ENCODE measurements at places on chromosomes 7 and 10. TPM values are rescaled to one million over a fixed set of nuclear protein-coding genes. Genes with fewer than 3 reads are reported as not detected.
A peak's percentile ranks its signal among the peaks of the same experiment; 100 is the strongest.

GRCh38 chr10:20977300-20977699 lies 80.2 kb upstream of the NEBL start:
- H3K27me3 ChIP-seq, result no peaks in the 10 kb centered on the region
- no peak overlapping the region for H3K4me3 ChIP-seq
- DNase-seq, result no peak
- H3K36me3 ChIP-seq, result no peaks in the 10 kb centered on the region
- no peak overlapping the region for H3K27ac ChIP-seq
- no peaks in the 10 kb centered on the region for H3K4me1 ChIP-seq

DNA sequence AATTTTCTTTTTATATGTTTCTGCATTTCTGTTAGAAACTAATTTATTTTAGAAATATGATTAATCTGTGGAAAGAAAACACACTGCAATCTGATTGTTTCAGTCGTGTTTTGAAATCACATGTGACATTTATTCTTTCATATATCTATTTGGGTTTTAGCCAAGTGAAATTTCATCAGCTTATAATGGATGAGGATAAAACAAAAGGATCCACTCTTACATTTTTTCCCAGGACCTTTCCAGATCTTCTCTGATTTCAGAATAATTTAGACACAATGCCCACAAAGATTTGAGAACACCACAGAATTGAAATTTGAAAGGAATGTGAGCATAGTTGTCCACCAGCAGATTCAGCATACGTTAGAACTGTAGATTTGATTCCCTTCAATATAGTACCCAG lies 29.1 kb downstream of the CBLL1 start:
- no peak overlapping the region for H3K4me3 ChIP-seq
- H3K27ac ChIP-seq, result no peak overlapping the region
- H3K27me3 ChIP-seq, result no peaks in the 10 kb centered on the region
- H3K36me3 ChIP-seq, result no peaks in the 10 kb centered on the region
- H3K4me1 ChIP-seq, result no peaks in the 10 kb centered on the region
- DNase-seq, result no peak

DNA sequence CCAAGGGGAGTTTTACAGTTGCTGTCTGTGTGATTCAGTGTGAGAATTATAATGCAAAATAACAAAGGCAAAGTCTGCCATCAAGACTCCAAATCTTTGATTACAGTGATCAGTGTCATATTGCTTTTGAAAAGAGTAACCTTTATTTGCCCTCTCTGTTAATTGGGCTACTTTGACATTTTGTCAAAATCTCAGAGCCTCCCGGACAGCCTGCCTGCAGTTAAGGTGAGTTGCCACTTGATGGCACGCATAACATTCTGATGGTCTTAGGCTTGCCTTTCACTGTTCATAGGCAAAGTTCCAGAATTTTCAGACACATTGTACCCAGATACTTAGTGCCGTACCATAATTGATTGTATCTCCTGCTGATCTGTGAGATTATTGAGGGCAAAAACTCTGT lies 253.5 kb downstream of the ABCA13 start:
- DNase-seq, result peak; percentile 32
- H3K27me3 ChIP-seq, result no peaks in the 10 kb centered on the region
- no peak overlapping the region for H3K27ac ChIP-seq
- H3K36me3 ChIP-seq, result no peaks in the 10 kb centered on the region
- no peak overlapping the region for H3K4me3 ChIP-seq

GRCh38 chr10:23157239-23157681 lies 34.9 kb upstream of the PTF1A start:
- no peak for DNase-seq
- H3K27me3 ChIP-seq, result no peaks in the 10 kb centered on the region
- no peak overlapping the region for H3K27ac ChIP-seq
- no peaks in the 10 kb centered on the region for H3K36me3 ChIP-seq

DNA sequence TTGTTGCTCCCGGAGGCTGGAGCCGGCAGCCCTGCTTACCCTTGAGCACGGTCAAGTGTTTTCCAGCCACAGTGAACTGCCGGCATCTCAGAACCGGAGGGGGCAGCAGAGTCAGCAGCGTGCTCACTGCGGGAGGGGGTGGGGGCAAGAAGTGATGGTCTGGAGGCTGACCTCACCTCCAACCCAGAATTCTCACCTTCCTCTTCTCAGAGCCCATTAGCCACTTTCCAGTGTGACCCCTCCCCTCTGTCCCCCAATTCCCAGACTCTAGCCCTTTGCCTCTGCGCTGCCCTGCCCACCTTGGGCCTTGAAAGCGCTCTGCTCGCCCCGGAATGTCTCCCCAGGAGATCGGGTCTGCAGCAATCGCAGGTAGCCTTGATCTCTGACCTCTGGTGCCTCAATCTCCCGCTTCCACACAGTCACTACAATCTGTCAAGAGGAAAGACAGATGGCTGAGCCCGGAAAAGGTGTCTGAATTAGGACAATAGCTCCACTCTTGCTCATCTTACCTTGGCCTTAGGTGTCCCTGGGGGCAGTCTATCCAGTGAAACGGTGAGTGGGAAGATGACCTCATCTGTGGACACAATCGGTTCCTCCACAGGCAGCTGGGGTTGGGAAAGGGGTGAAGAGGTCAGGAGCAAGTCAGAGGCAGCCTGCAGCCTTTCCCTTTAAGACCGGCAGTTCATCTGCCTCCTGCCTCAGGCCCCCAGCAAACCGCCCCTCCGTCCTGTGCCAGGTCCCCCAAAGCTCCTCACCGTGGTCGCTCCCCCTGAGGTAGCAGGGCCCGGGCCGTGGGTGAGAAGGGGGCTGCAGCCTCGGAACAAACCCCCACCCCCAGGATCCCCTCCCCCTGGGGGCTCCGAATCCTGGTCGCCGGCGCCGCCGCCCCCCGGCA lies 942 bp downstream of the TRAPPC14 start:
- H3K27ac ChIP-seq, result peak overlapping the region; percentile 55
- peaks cover 36% of the 10 kb centered on the region for H3K4me1 ChIP-seq
- peaks cover 4% of the 10 kb centered on the region for H3K36me3 ChIP-seq
- no peaks in the 10 kb centered on the region for H3K27me3 ChIP-seq
- H3K4me3 ChIP-seq, result peak overlapping the region; percentile 86
- DNase-seq, result peak; percentile 58

GRCh38 chr7:50771120-50772002 lies 11.3 kb downstream of the GRB10 start:
- peak; percentile 61 for DNase-seq
- no peak overlapping the region for H3K4me3 ChIP-seq
- peaks cover 30% of the 10 kb centered on the region for H3K4me1 ChIP-seq
- 0 out of 2 replicates have a peak, but pooled peaks cover 8% of the 10 kb centered on the region for H3K36me3 ChIP-seq

- no peaks in the 10 kb centered on the region for H3K36me3 ChIP-seq
- H3K27me3 ChIP-seq, result no peaks in the 10 kb centered on the region
- H3K4me3 ChIP-seq, result peak overlapping the region; percentile 87
- no peak overlapping the region for H3K27ac ChIP-seq
These were observed 100.7 kb downstream of the HIP1 start for GRCh38 chr7:75637854-75638593.

DNA sequence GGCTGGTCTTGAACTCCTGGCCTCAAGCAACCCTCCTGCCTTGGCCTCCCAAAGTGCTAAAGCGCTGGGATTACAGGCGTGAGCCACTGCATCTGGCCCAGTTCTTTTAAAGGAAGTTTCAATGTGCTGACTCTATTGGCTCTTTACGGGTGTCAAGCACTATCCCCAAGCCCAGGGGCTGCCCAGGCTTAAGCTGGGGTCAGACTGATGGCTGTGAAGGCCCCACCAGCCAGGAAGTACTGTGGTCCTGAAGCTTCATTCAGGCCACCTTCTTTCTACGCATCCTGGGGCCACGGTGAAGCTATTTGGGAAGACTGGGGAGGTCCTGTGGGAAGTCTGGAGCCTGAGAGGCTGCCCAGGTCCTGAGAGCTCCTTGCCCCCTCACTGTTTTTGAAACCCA lies 8.0 kb downstream of the GPR15LG start:
- no peak overlapping the region for H3K27ac ChIP-seq
- no peaks in the 10 kb centered on the region for H3K4me1 ChIP-seq
- no peak overlapping the region for H3K4me3 ChIP-seq
- peaks cover 57% of the 10 kb centered on the region for H3K27me3 ChIP-seq

GRCh38 chr10:110872984-110873923 lies 1.5 kb downstream of the PDCD4 start:
- H3K27me3 ChIP-seq, result no peaks in the 10 kb centered on the region
- DNase-seq, result no peak
- peak overlapping the region; percentile 80 for H3K4me3 ChIP-seq
- peaks cover 14% of the 10 kb centered on the region for H3K4me1 ChIP-seq
- 0 out of 2 replicates have a peak overlapping the region, but pooled peaks have one; percentile 19 for H3K27ac ChIP-seq

Gene ANKRD61
- total RNA-seq, result not detected

Gene RNF148
- total RNA-seq, result 0.72 TPM

Gene PLAU
- 94.9 TPM for total RNA-seq

Gene RARRES2
- not detected for total RNA-seq

Gene LIPF
- total RNA-seq, result not detected

Gene PSTK
- 3.4 TPM for total RNA-seq
